ENCODE measurements at places on chromosomes 3 and 15.
A peak's percentile ranks its signal among the peaks of the same experiment; 100 is the strongest.

GRCh38 chr15:65791335-65792137 lies 557 bp downstream of the DENND4A start:
- DNase-seq = peak; percentile 63

GRCh38 chr3:34207806-34208205 lies 409.4 kb downstream of the PDCD6IP start:
- DNase-seq = no peak

GRCh38 chr3:188021041-188021440 lies 132.9 kb upstream of the LPP start:
- no peak for DNase-seq

DNA sequence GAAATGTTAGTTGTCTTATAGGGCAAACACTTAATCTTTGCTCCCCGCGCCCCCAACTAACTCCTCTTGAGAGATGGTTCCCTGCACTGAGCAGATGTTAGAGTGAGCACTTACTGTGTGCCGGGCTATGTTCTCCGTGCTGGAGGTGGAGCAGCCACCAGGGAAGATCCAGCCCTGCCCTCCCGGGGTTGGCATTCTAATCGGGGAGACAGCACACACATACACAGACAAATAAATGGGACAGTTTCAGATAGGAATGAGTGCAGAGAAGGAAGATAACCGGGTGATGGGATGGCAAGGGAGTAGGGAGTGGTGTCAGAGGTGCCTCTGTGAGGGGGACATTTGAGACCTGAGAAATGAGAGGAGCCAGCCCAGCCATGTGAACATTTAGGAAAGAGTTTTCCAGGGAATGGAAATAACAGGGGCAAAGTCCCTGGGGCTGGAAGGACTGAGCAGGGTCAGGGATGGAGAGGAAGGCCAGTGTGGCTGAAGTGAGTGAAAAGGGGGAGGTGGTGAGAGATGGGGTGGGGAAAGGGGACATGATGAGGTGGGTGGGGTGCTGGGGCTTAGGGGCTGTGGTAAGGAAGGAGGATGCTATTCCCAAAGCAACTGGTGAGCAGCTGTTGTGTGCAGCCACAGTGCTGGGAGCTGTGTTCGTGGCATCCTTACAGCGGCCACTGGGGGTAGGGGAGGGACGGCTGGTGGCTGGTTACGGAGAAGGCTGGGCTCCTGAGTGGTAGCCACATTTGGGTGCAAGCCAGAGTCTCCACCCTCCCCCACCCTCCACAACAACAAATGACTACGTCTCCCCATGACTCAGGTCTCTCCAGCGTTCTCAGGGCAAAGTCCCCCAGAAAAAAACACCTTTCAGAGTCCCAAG lies 15.4 kb upstream of the FGD5 start:
- no peak for DNase-seq

- no peak for DNase-seq
Measured at GRCh38 chr3:67329358-67329757, 325.1 kb downstream of the SUCLG2 start.

DNA sequence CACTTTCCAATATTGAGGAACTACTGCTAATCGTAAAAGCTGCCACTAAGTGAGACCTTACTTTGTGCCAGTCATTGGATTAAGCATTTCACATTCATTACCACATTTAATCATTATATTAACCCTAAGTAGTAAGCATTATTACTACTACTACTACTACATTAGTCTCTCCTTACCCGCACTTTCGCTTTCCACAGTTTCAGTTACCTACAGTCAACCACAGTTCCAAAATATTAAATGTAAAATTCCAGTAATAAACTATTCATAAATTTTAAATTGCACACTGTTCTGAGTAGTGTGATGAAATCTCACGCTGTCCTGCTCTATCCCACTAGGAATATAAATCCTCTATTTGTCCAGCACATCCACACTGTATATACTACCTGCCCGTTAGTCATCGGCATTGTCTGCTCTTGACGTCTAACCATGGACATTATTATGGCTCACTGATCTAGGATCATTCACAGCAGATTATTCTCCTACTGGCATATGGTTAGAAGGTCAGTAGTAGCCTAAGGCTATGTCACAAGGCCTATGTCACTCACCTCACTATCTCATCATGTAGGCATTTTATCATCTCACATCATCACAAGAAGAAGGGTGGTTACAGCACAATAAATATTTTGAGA lies 121.1 kb downstream of the GSK3B start:
- DNase-seq = peak; percentile 74

DNA sequence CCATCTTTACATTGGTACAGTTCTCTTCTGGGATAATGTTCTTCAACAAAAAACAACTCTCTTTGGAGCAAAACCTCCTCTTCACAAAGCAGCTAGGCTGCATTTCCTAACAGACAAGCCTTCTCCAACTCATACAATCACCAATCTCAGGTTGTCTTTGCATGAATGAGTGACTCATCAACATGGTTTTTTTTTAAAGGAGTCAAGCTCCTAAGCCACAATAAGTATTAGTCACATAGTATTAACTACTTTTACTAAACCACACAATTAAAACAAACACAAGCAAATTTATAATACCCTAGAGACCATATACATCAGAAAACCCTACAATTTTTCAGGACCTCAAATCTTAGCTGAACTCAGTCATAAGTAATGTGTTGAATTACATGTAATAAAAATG lies 137.4 kb downstream of the TBC1D5 start:
- no peak for DNase-seq

Data from NCI-H146 (cell line).